ENCODE measurements at places on chromosomes 6 and 20.

DNA sequence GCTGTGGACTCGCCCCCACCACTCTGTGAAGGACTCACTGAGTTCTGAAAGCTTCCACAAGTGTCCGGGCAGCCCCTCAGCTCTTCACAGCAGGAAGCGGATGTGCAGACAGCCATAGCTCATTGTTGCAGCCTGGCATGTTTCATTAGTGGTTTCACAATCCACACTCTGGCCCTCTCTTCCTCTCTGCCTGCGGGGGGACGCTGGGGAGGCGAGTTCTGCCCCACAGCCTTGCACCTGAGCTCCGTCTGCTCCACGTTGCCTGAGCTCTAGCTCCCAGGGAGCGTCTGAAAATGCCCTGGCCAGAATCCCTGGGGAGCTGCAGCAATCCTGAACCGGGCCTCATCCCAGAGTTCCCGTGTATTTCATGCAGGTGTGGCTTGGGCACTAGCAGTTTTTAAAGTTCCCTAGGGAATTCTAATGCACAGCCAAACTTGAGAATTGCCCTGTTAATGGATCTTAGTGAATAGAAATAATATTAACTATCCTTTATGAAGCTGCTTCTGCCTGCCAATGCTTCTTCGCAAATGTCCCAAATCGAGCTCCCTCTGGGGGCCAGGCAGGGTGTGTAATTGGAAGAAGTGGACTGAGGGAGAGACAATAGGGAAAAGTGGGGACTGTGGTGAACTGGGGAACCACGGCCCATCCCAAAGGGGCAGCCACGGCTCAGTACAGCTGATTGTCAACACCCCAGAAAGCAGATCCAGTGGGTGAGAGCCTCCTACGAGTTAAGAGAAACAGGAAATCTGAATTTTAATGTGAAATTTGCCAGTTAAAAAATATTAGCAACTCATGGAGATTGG, 51.5 kb downstream of the CTCFL start:
- no peak for DNase-seq

- no peak for DNase-seq
Measured at GRCh38 chr6:45665859-45666258, 288.1 kb upstream of the SUPT3H start.

DNA sequence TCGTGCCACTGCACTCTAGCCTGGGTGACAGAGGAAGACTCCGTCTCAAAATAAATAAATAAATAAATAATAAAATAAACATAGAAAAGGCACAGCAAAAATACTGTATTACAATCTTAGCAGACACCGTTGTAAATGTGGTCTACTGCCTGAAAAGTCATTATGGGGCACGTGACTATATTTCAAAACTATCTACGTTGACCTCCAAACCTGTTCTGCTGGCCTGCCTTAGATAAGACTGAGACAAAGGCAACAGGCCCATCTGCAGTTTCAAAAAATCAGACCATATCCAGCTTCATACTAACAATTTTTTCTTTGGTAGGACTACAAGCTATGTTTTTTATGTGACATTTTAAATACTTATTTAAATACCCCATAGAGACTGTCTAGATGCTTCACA, 59.1 kb downstream of the AGPAT4 start:
- DNase-seq: no peak

GRCh38 chr6:33192671-33193602, 670 bp upstream of the COL11A2 start:
- no peak for DNase-seq

DNA sequence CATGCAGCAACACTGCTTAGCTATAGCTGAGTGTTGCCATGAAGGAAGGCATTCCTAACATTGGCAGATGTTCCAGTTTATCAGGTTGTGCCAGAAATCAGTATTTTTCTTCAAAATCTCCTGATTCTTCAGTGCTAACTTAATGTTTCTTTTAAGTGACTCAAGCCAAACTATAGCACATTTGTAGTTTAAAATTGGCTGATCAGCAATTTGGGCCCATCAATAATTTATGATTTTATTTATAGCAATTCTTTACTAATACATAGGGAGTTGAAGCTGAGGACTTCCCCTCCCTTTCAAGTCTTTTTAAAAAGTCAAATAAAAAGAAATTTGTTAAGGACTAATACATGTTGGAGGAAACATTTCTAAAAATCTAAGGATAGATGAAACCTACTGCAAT, 383.8 kb upstream of the KHDRBS2 start:
- no peak for DNase-seq

DNA sequence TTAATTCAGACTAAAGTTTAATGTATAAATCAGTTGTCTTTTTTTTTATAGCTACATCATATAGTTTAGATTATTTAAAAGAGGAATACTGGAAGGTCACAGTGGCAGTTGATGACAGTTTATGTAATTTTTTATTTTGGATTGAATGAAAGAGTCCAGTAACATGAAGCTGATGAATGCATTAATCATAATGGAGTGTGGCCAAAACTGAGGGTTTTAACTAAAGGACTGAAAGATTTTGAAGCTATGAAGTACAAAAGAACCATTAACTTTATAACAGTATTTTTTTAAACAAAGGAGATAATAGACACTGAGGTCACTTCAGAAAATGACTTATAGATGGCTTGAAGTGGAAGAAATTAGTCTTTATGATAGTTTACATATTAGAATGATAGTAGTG, 41.3 kb downstream of the TRMT11 start:
- no peak for DNase-seq
